ENCODE measurements at places on chromosomes 6 and 20.

GRCh38 chr6:95517568-95517967, 59.8 kb upstream of the MANEA start:
- no peak for DNase-seq

DNA sequence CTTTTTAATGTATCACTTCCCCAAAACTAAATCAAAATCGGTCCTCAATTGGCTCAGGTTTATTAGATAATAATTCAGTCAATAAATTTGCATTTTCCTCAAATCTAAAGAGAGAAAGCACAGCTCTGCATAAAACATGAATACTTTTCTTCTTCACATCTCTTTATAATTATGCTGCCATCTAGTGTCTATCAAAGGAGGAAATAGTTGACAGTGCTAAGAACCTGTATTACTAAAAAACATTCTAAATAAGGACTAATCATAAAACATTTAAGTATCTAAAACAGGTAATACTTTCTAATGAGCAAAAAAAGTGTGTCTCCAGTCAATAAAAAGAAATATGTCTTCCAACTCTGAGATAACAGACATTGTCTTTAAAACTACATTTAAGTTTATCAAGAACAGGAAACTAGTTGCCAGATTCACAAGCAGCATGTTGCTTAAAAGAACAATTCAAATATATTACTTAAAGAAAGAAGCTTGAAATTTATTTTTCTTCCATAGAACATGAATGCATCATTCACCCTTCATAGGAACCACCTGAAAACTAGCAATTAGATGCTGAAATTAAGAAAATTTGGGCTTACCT, 56.5 kb upstream of the DST start:
- peak; percentile 37 for DNase-seq

- no peak for DNase-seq
These were observed 30.8 kb downstream of the KDM1B start for GRCh38 chr6:18186033-18186432.

DNA sequence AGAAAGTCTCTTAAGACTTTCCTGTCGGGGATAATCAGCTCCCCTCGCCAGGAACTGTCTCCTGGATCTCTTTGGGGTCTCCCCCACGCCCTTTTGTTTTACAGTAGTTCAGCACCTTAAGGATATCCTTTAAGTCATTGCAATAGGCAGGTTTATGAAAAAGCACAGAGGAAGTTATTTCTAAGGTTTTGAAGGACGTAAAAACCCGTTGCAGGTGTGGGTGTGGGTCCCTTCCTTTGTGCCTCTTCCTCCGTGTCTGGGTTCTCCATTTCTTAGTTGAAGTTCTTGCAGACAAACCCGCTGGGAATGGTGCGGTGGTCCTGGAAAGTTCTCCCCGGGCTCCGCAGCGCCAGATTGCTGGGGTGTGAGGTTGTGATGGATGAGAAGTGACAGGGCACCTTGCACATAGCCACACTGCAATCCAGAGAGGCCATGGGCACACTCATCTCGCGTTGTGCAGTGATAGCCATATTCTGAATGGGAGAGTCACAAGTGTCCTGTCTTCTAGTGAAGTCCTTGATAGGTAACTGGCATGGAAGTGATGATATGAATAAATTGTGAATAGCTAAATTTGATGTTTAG, 65.2 kb downstream of the GTF2H5 start:
- peak; percentile 25 for DNase-seq

DNA sequence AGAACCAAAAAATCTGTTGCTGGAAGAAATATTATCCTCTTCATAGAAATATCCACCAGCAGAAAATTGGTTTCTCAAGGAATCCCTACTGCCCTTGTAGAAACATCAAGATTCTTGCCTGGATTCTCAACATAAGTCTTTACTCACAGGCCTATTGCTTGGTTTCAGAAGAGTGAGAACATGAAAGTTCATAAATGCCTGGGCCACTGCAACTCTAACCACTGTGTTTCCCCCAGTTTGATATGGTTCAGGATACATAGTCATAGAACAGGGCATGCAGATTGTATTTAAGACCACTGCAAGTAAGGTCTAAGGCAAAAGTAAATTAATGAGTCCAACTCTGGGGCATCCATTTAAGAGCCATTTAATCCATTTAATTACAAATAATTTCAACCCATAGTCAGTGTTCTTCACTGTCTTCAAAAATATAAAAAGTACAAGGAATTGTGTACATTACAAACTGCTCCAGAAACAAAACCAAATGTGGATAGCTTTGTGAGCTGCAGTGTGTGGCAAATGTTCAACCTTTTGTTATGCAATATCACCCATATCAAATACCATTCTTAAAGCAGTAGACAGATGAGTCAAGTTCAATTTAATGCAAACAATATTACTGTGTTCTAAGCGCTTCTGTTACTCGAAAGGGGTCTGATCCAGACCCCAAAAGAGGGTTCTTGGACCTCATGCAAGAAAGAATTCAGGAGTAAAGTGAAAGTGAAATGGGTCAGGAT, 83.3 kb downstream of the OPRM1 start:
- no peak for DNase-seq

DNA sequence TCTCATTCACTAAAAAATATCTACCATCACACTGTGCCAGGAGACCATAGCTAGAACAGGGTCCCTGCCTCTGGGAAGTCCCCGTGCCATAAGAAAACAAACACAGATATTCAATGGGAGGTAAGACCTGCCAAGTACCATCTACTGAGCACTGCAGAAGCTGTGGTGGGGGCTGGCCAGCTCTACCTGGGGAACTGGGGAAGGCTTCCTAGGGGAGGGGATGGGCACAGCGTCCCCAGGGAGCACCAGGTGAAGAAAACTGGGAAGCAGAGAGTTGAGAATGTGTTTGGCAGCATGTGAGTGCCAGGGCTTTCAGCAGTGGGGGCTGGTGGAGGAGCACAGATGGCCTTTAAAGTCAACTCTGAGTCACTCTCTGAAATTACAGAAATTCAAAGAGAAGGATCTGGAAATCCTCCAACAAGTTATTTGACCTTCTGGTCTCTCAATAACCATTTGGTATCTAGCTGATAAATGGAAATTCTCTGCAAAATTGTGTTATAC, 85.2 kb downstream of the SHLD1 start:
- DNase-seq: no peak

- no peak for DNase-seq
These were observed 24.3 kb downstream of the TUBB2B start for GRCh38 chr6:3202999-3203696.

All from NB4 (cell line).